ENCODE measurements at places on chromosomes 2 and 18. TPM values are rescaled to one million over a fixed set of nuclear protein-coding genes. Genes with fewer than 3 reads are reported as not detected.

DNA sequence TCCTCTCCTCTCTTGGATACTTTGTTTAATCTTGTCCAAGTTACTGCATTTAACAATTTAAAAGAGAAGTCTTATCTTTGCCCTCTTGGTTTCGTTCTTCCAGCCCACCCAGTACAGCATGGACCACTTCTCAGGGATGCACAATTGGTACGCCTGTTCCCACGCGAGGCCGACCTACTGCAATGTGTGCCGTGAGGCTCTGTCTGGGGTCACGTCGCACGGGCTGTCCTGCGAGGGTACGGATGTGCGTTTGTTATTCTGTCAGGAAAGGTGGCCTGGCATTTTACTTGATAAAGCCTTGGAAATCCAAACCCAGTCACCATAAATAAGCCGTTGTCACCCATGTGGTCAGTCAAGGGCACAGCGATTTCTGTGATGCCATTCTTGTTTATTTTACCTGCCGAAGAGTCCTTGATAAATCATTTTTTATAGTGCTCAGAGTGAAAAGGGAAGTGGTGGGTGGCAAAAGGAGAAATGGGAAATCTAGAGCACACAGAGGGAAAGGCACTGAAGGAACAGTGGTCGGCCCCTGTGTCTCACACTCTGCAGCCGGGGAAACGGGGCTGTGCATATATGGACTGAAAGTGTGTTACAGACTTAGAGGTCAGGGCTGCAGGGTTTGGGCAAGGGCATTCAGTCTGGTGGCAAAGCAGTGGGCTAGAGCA is 80.5 kb downstream of the DGKD start:
- DNase-seq: no peak

GRCh38 chr18:22871809-22872525 is 61.2 kb upstream of the RBBP8 start:
- DNase-seq: no peak

DNA sequence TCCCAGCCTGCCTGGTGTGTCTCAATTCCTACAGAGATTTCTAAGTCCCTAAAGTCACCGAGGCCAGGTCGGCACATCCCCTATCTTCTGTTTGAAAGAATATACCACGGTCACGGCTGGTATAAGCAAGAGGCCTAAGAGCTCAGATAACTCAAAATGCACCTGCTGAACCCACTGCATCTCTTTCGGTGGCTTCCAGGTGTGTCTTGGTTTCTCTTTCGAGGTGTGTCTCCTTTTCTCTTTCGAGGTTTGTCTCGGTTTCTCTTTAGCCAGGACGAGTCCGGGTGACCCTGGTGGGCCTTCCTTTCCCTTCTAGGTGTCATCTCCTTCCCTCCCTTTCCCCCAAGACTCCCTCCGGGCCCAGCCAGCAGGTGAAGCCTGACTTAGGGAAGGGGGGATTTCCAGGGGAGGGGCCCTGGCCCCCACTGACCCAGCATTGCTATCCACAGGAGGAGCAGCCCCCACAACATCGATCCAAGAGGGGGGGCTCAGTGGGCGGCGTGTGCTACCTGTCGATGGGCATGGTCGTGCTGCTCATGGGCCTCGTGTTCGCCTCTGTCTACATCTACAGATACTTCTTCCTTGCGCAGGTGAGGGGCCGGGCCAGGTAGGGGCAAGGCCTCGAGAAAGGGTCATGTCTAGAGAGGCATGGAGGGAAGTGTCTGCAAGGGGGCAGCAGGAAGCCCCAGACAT is 8.4 kb downstream of the ITM2C start:
- peak; percentile 5 for DNase-seq

DNA sequence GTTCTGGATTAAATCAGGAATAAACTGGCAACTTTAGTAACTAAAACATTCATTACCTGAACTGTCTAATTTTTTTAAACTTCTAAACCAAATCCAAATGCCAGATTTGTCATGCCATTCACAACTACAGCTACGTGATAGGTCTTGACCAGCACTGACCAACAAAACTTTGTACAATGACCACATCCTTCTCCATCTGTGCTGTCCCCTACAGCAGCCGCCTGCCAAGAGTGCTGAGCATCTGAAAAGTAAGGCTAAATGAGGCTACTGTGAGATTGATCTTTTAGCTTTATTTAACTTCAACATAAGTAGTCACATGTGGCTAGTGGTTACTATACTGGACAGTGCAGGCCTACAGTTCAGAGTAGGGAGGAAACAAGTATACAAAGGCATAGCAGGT is 7.6 kb downstream of the FAM168B start:
- no peak for DNase-seq

DNA sequence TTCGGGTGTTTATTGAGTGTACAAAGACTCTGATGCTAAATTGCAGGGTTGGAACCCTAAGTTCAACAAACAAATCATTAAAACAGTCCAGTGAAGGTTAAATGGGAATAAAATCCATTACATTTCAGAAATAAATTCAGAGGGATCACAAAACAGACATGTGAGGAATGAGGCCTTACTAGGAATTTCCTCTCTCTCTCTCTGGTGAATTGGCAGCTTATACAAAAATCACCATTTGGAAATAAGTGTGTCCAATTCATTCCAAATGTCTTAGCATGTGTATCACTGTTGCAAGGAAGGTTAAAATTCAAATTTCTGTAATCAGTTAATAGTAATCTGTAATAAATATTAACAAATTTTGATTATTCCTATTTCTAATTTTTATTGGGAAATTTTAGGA is 228.6 kb upstream of the PXDN start:
- no peak for DNase-seq

GRCh38 chr2:21228041-21228895 is 104.5 kb downstream of the TDRD15 start:
- DNase-seq: no peak

The RIT2 gene
- not detected for total RNA-seq
